Immature natural killer cell (primary cell): ENCODE measurements at places on chromosomes 5 and 9.
A peak's percentile ranks its signal among the peaks of the same experiment; 100 is the strongest.

GRCh38 chr9:90105773-90106172 is 501.0 kb downstream of the GADD45G start:
- DNase-seq = no peak

- no peak for DNase-seq
Measured at GRCh38 chr5:67164856-67165525, 31.6 kb downstream of the CD180 start.

- DNase-seq = no peak
Measured at GRCh38 chr9:124308606-124309491, 51.1 kb downstream of the NEK6 start.

DNA sequence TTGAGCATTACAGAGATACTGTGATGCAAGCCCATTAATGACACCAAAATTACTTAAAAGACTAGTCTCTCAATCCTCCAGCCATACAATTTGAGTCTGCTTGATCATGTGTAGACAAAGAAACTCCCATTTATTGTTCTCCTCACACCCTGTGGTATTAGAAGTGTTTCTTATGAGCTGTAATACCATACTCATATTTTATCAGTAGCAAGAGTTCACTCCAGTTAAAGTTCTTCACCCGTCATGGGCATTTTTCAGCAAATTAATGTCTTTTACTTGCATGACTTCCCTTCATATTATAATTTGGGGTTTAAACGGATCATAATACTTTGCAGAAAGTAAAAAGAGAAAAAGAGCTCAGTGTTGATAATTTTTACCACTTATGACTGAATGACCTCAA is 242.9 kb downstream of the BNC2 start:
- DNase-seq = no peak

- DNase-seq = no peak
Measured at GRCh38 chr5:10172247-10172646, 77.4 kb downstream of the ATPSCKMT start.

DNA sequence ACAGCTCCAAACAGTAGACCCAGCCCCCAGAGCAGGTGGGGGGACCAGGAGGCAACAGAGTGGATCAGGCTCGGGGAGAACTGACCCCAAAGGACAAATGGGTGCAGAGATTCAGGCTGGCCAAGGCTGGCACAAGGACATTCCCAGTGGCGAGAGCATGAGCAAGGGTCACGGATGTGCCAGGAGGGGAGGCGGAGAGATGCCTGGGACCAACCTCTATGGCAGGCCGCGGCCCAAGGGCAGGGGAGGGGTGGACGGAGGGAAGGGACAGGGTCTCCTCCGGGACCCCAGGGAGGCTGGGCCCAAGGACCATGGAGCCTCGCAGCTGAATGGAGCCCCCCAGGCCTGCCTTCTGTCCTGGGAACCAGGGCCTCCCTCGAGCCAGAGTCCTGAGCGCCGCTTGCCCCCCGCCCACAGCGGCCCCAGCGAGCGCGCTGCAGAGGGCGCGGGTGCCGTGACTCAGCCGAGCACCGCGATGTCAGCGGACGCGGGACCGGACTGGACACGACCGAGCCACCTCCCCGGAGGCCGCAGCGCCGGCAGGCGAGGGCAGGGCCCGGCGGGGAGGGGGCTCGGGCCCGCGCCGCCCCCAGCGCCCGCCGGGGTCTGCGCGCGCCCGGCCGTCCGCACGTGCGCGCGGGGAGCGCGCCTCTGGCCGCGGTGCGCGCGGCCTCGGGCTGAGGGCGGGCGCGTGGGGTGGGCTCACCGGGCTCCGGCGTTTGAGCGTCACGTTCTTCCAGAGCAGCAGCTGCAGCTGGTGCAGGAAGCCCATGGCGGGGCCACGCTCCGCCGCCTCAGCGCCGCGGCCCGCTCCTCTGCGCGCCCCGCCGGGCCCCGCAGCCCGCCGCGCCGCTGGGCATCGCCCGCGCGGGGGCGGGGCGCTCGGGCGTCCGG is at the start of gene ABCA2:
Gene ABCA2, minus strand, starts transcription at position 869 of the 894 bp plus-strand sequence. Its CDS starts 97 bp downstream, at position 772.
- no peak for DNase-seq

DNA sequence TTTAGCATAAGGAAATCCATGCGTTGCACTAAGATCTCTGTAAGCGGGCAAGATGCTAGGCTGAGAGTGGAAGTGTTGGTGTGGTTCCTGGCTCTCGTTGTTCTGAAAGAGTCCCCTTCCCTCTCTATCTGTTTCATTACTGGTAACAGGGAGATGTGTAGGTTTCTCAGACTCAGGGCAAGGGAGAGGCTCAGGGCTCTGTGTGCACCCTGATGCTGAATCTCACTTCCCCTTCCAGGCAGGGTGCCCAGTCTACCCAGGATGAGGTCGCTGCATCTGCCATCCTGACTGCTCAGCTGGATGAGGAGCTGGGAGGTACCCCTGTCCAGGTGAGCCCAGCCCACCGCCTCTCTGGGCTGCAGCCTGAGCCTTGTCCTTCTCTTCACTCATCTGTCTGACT is 45.7 kb downstream of the STOM start:
- DNase-seq = no peak

DNA sequence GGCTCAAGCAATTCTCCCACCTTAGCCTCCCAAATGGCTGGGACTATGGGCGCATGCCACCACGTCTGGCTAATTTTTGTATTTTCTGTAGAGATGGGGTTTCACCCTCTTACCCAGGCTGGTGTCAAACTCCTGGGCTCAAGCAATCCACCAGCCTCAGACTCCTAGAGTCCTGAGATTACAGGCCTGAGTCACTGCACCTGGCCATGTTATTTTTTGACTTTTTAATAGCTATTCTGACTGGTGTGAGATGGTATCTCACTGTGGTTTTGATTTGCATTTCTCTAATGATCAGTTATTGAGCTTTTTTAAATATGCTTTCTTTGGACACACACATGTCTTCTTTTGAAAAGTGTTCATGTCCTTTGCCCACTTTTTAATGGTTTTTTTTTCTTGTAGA is 38.2 kb downstream of the FBXW2 start:
- no peak for DNase-seq

- no peak for DNase-seq
Measured at GRCh38 chr5:66302344-66302743, 158.2 kb downstream of the SREK1 start.

GRCh38 chr9:16090907-16091629 is 538.2 kb downstream of the CCDC171 start:
- DNase-seq = no peak

- DNase-seq = no peak
Measured at GRCh38 chr5:52069997-52070396, 686.7 kb downstream of the ISL1 start.

- no peak for DNase-seq
Measured at GRCh38 chr5:31280210-31280609, 86.7 kb downstream of the CDH6 start.

- no peak for DNase-seq
Measured at GRCh38 chr5:157470631-157471030, 10.6 kb downstream of the NIPAL4 start.

DNA sequence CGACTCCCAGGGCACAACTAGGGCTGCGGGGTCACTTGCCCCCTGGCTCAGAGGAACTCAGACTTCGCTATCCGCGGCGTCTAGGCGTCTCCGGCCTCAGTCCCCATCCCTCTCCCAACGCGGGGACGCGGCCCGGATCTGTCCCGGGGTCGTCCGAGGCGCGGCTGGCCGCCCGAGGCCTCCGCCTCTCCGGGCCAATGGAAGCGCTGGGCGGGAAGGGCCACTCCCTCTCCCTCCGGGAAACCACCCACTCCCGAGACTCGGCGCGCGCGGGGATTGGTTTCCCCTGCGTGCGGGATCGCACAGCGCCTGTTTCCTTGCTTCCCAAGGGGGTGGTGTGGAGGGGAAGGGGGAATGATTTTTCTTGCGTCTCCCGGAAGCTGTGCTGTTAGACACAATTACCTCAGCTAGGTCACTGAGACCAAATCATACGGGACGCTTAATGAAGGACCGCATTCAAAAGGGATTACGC is 38.3 kb downstream of the NR2F1 start:
- DNase-seq = peak; percentile 28

DNA sequence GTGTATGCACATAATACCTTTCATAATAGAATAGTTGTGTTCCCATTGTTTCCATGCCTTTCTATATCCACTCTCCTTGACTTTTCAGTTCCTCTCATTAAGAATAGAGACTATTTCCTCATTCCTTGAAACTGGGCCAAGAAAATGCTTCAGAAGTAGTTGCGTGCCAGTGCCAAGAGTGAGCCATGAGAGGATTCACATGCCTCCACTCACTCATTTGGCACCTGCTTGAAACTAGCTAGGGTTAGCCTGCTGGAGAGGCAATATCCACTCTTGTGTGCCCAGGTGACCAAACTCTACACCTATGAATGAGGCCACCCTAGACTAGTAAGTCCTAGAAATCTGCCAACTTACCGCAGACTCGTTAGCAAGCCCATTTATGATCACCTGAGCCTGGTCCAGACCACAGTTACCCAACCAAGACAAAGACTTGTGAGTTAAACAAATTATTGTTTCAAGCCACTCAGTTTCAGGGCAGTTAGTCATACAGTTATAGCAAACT is 276.3 kb downstream of the EPB41L4A start:
- no peak for DNase-seq

DNA sequence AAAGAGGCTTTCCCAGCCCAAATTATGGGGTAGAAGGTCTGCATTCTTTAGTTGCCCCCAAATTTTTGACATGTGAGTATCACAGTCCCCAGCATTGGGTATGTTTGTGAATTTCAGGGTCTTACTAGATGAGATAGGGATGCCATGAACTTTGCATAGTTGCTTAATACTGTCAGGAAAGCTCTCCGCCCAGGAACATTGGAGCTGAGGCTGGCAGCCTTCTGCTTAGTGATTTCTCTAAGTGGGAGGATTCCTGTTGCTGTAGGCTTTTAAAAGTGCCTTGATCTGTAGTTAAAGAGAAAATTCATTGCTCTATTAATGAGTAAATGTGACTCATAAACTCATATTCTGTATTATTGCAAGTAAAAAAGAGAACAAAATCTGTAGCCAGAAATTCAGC is 206.9 kb downstream of the CAVIN4 start:
- DNase-seq = no peak

GRCh38 chr5:179332741-179333290 is 12.4 kb downstream of the ADAMTS2 start:
- no peak for DNase-seq

GRCh38 chr5:6659941-6660684 is 26.9 kb downstream of the SRD5A1 start:
- DNase-seq = no peak

DNA sequence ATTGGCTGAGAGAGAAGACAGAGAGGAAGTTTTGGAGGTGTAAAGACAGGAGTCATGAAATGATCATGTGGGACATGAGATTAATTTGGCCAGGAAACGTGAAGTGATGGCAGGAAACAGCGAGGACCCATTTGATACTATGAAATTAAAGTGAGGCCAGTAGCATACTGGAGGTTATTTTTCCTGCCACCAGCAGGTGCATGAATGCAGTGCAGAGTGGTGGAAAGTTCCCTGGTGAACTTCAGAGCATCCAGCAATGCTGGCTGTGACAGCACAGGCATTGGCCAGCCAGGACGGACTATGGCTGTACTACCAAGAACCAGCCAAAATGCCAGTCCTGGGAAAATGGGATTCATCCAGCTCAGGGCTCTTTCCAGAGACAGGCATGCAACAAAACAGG is 152.2 kb downstream of the SYK start:
- no peak for DNase-seq

GRCh38 chr5:137589185-137589584 is 90.1 kb upstream of the SPOCK1 start:
- no peak for DNase-seq

DNA sequence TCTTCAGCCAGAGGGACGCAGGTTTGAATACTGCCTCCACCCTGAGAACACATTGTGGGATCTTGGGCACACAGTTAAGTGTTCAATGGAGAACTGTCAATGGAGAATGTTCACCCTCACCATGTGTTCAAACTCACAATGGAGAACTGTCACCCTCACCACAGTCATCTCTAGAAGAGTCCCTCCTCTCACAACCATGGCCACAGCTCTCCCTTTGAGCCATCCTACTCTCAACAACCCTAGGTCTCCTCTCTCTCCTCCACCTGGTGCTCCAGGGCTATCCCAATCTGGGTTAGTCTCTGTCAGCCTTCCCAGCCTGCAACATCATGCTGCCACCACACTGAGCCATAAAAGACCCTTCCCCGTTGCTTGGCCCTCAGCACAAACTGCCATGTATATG is 36.3 kb upstream of the HAND1 start:
- no peak for DNase-seq

DNA sequence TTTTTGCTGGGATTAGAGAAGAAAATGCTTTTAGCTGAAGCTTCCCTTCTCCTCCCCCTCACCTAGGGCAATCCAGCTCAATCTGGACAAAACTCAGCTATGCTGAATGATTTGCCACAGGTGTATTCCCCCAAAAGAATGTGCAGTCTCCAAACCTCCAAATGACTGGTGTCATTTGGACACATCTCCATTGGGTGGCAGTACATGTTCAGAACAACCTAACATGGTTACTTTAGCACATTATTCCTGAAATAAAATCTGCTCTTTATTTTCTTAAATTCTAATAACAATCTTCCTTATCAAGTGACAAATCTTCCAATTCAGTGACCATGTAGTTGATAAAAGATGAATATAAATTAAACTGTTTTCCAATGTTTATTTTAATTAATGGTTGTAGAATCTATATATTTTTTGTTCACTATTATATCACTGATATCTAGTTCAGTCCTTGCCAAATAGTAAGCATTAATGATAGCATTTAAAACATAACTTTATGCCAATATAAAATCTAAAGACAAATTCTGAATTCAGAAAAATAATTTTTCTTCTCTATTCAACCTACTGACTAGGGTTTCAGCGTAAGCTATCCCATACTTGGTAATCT is 61.3 kb upstream of the MOCS2 start:
- no peak for DNase-seq

DNA sequence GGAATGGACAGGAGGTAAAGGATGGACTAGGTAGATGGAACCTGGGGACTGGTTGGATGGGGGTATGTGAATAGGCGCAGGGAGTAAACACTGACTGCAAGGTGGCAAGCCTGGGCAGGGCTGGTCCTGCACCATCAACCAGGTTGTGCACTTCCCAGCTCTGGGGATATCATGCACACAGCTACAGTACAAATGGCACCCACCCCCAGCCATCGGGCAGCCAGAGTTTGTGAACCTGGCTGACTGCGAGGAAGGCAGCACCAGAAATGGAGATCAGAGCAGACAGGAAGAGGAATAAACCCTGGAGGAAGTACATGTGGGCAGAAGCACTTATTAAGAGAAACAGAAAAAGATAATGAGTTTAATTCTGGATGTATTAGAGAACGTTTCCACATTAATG is 229.1 kb downstream of the ESM1 start:
- DNase-seq = no peak
